Activated CD8-positive, alpha-beta memory T cell treated with anti-CD3 and anti-CD28 coated beads for 48 hours (primary cell): ENCODE measurements at places on chromosomes 6 and 20.

GRCh38 chr6:25112322-25112773 is 166.8 kb upstream of the CARMIL1 start:
- no peak for DNase-seq

- no peak for DNase-seq
These were observed 7.0 kb downstream of the CD2AP start for GRCh38 chr6:47484616-47485015.

GRCh38 chr6:147867433-147868226 is 359.1 kb downstream of the SAMD5 start:
- DNase-seq: no peak

- no peak for DNase-seq
These were observed 1.4 kb upstream of the CDK19 start for GRCh38 chr6:110816677-110817076.

DNA sequence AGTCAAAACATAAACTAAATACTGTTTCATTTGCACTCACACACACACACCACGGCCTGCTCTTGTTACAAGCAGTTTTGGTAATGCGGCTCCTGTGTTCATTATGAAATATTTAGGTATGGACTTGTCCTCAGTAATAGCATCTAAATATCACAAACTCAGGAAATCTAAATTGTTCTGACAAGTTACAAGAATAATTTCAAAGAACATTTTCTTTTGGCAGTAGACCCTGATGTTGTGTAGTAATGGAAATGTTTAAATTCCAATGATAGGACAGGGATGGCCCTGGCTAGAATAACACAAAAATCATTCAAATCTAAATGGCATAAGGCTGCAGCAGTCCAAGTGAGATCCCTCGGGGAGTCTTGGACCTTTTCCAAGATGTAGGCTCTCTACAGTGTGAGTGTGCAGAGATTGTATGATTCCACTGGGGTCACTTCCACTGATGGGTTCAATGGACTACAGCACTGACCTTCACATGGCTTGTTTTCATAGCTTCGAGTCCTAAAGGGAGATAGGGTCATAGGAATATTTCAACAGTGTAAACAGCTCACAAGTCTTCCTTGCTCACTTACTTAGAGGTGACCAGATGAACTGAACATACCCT is 210.6 kb upstream of the PLCB4 start:
- no peak for DNase-seq

DNA sequence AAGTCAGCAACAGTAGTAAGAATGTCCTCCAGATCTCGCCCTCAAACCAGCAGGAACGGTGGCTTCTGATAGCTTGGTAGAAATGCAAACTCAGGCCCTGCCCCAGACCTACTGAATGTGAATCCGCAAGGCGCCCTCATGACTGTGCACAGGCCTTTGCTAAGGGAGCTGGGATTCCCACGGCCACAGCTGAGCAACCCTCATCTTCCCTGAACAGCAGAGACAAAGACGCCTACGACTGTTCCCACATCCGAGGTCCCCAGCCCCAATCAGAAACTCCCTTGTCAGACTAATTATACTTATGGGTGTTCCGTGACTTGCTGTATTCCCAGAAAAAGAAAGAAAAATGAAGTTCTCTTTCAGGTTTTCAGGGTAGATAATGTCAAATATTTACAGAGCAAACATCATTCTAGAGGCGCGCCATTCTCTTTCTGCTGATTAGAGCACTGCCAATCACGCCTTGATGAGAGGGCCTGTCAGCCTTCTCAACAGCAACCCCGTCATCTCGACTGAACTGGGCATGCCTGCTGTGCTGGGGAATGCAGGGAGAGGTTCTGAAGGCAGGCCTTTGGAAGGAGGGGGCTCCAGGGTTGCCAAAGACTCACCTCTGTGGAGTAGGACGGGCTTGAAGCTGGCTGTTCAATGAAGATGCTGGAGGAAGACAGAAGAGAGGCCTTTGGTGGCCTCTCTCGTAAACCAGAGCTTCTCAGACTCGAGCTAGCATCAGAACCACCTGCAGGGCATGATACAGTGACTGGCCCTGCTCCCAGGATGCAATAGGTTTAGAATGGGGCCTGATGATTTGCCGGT is 79.9 kb downstream of the ZNF217 start:
- no peak for DNase-seq

DNA sequence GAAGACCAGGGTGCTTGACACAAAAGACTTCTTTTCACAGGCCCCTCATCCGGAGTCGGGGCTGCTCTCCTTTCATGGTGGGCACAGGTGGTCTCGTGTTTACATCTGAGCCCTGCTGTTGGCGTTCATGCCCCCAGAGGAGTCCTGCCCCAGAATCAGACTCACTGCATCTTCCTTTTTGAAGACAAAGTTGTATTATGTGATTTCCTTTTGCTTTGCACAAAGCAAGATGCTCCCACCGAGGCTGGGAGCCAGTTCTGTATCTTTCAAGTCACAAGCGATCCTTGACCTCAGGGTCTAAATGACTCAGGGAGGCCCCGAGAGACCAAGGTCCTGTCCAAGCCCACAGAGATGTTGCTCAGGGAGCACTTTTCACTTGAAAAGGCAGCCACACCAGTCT is 330.5 kb downstream of the THBS2 start:
- DNase-seq: no peak

DNA sequence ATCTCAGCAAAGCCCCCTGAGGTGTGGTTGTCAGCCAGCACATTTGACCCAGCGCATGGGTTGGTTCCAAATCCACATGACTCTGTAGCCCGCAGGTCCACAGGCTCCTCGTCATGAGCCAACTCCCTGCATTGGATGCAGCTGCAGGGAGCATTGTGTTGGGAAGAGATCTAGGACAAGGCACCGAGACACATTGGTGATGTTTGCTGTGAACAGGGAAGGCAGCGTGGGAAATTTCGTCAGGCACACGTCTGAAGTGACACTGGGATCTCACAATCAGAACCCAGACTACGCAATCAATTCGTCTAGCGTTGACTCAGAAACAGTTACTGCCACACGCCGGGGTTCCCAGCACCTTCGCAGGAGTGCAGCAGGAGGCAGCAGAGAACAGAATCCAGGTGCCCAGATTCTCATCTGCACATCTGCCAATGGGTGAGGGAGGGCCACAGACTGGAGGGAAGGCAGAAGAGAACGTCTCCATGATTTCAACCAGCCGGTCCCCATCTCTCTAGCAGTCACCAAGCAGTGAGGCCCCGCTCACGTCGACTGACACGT is 177.0 kb downstream of the TTLL2 start:
- no peak for DNase-seq

DNA sequence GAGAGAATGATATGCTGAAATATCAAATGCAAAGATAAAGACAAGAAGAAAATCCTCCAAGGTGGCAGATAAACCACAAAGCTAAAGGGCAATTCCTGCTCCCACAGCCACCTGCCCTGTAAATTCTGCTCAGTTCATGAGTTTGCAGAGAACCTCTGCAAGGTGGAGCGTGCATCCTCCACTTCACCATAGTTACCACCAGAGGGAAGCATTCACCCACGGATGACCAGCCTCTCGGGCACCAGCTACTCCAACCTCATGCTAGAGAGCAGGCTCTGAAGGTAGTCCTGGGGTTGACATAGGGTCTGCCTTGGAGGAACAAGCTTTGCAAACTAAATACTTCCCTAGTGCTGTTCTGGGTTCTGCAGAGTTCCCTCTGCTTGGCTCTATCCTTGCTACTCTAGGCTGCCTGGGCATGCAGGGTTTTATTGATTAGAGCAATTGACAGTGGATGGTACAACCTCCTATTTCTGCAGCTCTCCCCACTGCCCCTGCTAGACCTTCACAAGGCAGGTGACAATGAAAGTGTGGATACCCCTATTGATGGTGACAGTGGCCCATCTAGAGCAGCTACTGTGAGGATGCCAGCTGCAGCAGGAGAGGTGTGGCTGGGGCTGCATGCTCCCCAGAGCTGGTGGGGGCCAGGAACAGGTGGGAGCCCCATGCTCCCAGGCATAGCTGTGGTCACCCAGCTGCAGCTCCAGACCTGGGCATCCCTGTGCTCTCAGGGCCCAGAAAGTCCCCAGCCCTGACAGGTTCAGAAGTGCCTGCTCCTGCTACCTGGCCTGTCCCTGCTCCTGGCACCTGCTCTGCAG is 51.1 kb downstream of the GGTLC1 start:
- peak; percentile 32 for DNase-seq

GRCh38 chr20:61886721-61887595 is 178.7 kb downstream of the TAF4 start:
- no peak for DNase-seq

GRCh38 chr6:144559865-144560593 is 274.9 kb downstream of the UTRN start:
- no peak for DNase-seq

DNA sequence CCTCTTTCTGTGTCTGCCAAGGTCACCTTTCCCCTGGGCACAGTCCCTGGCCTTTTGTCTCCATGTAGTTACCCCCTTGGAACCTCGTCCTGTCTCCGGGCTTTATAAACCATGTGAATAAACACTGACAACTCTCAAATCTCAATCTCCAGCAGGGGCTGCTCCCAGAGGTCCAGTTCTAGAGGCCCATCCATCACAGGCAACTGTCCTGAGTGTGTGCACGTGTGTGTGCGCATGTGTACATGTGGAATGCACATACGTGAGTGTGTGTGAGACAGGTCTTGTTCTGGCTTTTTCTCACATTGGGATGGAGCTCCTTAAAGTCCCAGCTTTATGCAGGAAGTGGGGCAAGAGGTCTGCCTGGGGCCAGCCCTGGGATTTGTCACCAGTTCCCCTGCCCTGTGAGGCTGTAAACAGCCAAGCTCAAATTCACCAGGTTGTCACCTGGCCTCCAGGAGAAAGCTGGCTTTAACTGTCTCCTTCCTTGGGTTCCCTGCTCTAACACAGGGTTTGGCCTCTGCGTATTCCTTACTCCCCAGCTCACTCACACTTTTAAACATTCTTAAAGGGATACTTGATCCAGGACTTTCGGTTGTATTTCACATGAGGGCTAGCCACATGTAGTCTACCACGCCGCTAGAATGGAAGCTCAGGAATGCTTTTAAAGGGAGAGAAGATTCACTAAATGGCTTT is 42.7 kb downstream of the RAMACL start:
- no peak for DNase-seq

DNA sequence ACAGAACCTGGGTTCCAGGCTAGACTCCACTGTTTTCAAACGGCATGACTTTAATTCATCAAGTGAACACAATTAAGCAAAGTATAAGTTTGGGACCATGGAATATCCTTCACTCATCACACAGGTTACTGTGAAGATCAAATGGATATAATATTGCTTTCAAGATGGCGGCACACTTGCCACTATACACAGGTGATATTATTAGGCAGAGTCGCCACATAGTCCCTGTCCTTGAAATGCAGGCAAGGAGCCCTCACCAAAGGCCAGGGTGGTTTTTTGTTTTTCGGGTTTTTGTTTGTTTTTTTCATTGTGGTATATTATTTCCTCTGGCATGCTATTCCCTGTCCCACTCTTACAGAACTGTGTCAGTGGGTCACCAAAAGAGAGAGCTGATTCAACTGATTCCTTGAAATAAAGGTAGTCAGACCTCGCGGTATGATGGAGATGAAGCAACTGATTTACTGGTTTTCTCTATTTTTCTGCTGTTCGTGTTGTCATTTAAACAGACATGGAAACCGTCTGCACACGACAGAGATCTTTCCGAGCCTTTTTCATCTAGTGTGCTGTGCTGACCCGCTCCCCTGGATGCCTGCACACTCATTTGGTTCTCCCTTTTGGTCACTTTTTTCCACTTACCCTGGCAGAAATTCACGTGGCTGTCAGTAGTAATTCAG is 29.7 kb downstream of the MYB start:
- no peak for DNase-seq

DNA sequence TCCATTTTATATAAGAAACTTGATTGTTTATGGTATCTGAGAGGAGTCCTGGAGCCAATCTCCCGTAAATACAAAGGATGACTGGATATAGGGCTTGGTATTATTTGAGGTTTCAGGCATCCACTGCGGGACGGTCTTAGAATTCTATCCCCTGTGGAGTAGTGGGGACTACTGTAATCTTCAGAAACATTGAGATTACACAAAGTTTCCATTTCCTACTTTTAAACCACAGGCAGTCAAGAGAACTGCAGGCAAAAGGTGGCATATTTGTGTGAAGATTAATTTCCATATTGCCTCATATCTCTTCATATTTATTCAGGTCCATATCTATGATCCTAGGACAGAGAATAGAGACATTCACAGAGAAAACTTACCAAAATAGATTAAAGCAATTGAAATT is 586.2 kb downstream of the PHF3 start:
- no peak for DNase-seq
